ENCODE measurements at places on chromosomes 6 and 20. TPM values are rescaled to one million over a fixed set of nuclear protein-coding genes. Genes with fewer than 3 reads are reported as not detected.

GRCh38 chr20:10360878-10361277 lies 73.1 kb downstream of the MKKS start:
- no peak for DNase-seq

DNA sequence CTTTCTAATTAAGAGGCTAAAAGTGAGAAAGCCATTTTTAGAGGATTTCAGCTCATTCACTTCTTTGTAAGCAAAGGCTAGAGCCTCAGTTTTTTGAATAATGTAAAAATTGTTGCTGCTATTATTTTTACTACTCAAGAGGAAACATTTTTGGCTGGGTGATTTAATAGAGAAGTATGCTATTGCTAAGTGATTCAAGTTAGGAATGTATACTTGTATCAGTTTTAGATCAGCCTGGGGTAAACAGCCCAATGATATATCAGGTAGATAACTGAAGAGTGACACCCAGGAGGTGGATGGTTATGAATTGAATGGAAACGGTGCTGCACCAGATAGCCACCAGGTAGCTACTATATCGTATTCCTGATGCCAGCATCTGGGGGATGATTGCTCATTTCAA lies 9.2 kb downstream of the QKI start:
- DNase-seq, result no peak

Gene FAM83B
- total RNA-seq, result 0.16 TPM

- no peak for DNase-seq
Measured at GRCh38 chr20:36848078-36848660, 27.8 kb upstream of the TLDC2 start.

Gene TCF21
- 1.0 TPM for total RNA-seq

Gene PTK6
- total RNA-seq, result 0.88 TPM
